Stimulated activated CD4-positive, alpha-beta T cell treated with anti-CD3 and anti-CD28 coated beads, TNF-alpha, amount 100 ng/mL, for 48 hours (primary cell): ENCODE measurements at places on chromosomes 5 and 9.

DNA sequence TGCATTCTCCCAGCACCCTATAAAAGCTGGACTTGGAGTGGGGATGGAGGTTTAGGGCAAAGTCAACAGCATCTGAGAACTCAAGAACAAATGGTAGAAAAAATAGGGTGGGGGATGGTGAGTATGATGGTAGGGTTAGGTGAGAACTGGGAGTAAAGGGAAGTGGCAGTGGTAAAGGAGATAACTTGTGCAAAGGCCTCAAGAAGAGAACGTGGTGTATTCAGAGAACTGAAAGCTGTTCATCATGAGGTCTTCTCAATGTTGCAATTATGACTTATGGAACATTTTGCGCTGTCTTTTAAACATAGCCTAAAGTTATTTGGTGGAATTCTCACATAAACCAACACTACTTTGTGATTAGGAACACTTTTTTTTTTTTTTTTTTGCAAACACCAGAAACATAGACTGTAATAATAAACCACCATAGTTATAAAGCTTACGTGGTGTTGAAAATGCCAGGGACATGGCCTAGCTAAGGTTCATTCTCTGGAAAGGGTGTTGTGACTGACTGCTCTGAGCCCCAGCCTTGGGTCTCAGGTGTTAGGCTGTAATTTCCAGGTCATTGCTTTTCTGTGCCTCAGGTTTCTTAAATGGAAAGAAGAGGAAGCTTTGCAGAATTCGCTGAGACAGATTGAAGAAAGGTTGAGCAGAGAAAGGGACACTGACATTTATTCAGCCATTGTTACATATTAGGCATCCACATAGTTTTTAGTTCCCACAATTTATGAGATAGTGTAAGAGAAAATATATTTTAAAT, 19.2 kb upstream of the TXNDC8 start:
- no peak for DNase-seq

DNA sequence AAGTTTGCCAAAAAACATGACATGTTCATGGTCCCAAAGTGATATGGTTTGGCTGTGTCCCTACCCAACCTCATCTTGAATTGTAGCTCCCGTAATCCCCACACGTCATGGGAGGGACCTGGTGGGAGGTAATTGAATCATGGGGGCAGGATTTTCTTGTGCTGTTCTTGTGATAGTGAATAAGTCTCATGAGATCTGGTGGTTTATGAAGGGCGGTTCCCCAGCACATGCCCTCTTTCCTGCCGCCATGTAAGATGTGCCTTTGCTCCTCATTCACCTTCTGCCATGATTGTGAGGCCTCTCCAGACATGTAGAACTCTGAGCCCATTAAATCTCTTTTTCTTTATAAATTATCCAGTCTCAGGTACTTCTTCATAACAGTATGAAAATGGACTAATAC, 322.1 kb downstream of the MED10 start:
- no peak for DNase-seq

- no peak for DNase-seq
Measured at GRCh38 chr9:88197781-88198340, 59.6 kb upstream of the SPATA31C2 start.

GRCh38 chr9:129737479-129738274, 15.2 kb downstream of the PTGES start:
- peak; percentile 85 for DNase-seq

- DNase-seq = no peak
Measured at GRCh38 chr5:2441495-2442180, 309.8 kb downstream of the IRX2 start.

DNA sequence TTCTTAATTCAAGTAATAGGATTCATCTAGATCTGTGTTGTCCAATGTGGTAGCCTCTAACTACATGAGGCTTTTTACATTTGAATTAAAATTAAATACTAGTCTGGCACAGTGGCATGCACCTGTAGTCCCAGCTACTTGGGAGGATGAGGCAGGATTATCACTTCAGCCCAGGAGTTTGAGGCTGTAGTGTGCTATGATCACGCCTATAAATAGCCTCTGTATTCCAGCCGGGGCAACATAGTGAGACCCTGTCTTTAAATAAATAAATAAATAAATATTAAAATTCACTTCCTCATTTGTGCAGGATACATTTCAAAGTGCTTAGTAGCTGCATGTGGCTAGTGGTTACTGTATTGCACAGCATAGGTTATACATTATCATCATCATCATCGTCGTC, 91.8 kb downstream of the UBE2R2 start:
- no peak for DNase-seq

- no peak for DNase-seq
Measured at GRCh38 chr5:118533156-118533555, 455.2 kb downstream of the DTWD2 start.

- no peak for DNase-seq
Measured at GRCh38 chr9:91789941-91790340, 160.1 kb downstream of the ROR2 start.

GRCh38 chr5:1510631-1511030, 13.1 kb downstream of the LPCAT1 start:
- DNase-seq = no peak

- DNase-seq = no peak
Measured at GRCh38 chr5:109694451-109694891, 4.7 kb downstream of the MAN2A1 start.

DNA sequence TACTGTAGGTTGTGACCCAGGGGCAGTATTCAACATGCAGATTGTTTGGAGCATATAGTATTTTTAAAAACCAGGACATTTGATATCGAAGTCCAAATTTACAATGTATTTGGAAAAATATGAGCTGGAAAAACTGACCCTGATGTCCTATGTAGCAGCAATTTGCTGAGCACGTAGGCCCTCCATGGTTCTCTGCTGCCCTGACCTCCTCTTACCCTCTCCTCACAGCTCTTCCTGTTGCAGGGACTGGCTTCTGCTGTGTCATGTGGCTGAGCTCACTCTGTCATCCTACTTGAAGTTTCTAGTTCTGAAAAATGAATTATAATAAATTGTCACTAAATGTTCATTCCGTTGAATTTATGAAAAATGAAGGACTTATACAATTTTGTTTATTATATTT, 4.1 kb upstream of the ASPN start:
- DNase-seq = no peak

GRCh38 chr5:160979385-160979784, 127.4 kb upstream of the ATP10B start:
- no peak for DNase-seq
